ENCODE measurements at places on chromosomes 2 and 18.

DNA sequence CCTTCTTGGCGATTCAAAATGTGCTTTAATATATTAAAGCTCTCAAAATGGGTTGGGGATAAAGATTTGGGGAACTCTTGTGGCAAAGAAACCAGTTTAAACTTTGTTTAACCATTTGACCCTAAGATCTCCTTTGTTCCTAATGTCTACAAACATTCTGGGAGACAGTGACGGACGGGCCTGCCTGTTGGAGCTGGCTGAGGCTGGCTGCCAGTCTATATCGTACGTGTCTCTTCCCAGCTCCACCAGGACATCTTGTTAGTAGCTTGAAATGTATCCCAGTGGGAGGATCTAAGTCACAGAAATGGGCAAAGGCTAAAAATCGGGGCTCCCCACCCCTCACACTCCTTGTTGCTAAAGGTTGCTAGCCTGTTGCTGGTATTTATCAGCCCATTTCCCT lies 30.7 kb downstream of the ZNF532 start:
- DNase-seq, result no peak

DNA sequence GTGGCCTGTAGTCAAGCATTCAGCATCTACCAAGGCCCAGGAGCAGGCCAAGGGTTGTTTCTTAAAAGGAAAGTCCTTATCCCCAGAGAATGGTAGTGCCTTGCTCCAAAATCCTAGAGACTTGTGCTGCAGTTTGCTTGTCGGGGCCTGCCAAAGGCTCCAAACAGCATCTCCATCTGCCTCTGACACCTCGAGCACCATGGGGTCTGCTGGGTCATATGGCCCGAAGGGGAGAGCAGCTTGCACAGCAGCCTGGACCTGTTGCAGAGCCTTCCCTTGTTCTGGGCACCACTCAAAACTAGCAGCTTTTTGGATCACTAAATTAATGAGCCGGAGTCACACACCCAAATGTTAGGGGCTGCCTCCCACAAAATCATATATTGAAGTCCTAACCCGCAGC lies 35.7 kb downstream of the GNAL start:
- DNase-seq, result no peak

- no peak for DNase-seq
These were observed 66.9 kb upstream of the FZD5 start for GRCh38 chr2:207836521-207837133.

- no peak for DNase-seq
These were observed 20.6 kb upstream of the ZNF804A start for GRCh38 chr2:184577743-184578142.

DNA sequence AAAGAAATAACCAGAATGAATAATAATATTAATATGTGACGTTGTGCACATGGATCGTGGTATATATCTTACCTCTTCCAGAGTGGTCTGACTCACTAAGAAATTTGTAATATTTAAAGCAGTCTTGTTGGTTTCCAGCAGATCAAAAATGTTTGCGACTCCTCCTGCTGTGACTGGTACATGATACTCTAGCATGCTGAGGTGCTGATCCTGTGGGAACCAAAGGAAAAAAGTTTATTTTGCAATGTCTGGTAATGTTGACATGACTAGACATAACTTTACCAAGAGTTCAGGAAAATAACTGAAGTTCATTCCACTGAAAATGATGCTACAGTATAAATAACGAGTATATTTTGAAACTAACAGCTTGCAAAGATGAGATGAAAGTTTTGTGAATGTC lies 124.5 kb upstream of the BARD1 start:
- no peak for DNase-seq

- no peak for DNase-seq
These were observed 19.5 kb upstream of the CFAP36 start for GRCh38 chr2:55500025-55500424.

DNA sequence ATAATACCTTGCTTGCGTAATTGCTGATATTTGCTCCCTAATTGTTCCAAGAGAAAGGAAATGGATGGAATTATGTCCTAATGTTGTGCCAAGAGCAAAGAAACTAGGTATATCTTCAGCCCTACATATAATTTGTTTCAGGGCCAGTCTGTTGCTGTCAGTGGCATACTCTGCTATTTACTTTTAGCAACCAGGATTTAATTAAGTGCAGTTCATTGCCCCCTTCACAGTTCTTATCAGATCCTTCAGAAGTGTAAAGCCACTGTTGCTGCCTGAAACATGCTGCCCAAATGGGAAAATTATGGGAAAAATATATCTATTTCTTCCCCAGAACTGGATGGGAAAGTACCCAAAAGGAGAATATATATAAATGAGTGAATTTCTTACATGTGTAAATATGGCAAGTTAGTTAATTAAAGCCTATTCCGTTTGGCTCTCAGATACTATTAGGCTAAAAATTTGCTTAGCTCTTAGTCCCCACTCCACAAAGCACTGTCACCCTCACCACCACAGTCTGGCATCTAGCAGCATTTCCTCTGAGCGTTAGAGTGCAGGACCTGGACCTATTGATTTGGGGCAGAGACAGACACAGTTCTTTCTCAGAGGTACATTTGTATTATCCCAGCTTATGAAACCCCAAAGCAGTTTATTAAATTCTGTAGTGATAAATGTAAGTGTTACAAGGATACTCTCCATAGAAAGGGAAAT lies 72.8 kb upstream of the DTNA start:
- DNase-seq, result no peak

- DNase-seq, result no peak
These were observed at the start of gene POMC for GRCh38 chr2:25168256-25169072. Gene POMC, minus strand, starts transcription at chr2:25168580. Its CDS starts 3,808 bp downstream, at chr2:25164772.

DNA sequence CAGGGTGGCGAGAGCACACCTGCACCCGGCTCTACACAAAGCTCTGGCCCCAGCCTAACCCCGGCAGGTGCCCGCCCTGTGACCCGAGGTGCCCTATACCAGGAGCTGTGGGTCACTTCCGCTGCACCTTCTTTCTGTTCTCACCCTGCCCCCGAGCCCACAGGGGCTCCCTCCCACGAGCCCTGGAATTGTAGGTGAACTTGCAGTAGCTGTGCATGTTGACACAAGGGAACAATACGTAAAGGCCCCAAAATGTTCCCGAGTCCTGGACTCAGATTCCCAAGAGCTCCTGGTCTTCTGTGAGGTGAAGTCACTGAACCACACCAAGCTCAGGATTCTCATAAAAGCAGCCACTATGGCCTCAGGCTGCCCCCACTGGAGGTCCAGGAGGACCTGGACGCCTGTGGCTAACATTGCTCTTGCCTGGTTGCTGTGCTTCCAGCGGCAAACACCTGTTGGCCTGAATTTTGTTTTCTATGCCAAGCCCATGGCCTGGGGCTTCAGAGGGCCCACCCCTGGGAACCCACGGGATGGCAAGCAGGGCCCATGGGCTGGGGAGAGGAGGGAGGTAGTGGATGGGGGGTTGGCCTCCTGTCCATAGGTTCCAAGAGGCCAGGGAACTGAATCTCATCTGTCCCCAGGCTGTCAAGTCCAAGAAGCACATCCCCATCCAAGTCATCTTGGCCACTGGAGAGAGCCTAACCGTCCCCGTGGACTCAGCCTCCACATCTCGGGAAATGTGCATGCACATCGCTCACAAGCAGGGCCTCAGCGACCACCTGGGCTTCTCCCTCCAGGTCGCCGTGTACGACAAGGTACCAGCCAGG lies 23.2 kb upstream of the GPR17 start:
- no peak for DNase-seq

GRCh38 chr18:8890957-8891464 lies 185.7 kb downstream of the MTCL1 start:
- no peak for DNase-seq

GRCh38 chr2:75790121-75790813 lies 79.6 kb upstream of the GCFC2 start:
- no peak for DNase-seq

- no peak for DNase-seq
These were observed 19.1 kb downstream of the FHL2 start for GRCh38 chr2:105379741-105380186.

DNA sequence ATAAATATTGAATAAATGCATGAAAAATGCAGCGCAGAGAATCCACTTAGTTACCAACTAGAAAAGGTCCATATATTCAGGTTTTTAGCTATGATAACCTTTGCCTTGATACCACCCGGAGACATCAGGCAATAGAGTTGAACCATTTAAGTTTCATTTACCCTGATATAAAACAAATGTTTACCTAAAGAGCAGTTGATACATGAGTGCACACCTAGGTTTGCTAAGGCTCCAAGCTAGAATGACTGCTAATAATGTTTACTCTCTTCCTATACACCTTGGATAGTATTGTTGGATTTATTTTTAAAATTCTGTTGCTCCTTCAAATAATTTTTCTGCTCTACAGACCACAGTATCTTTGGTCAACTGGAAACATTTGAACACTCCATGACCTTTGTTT lies 1463.6 kb downstream of the LRP1B start:
- no peak for DNase-seq

DNA sequence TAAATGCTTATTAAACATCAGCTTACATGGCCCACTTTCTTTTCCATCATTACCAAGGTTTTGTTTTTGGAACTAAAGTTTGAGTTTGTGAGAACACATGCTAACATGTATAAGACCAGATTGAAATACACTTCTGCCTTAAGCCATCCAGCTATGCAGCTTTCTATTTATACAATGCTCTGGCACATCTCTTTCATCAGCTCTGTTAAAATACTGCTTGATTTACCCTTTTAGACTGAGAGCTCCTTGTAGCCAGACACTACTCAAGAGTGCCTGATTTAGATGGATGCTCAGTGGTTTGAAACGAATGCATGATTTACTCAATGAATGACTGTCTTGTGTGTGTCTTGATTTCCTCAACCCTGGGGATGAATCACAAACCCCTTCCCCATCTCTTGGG lies 392.5 kb downstream of the THSD7B start:
- DNase-seq, result no peak

- DNase-seq, result no peak
These were observed 59.6 kb downstream of the MEX3C start for GRCh38 chr18:51137891-51138290.
